ENCODE measurements at places on chromosomes 12 and 14.

GRCh38 chr14:65042296-65042695 is 55.6 kb downstream of the FNTB start:
- no peak for DNase-seq

- no peak for DNase-seq
Measured at GRCh38 chr12:52808573-52809160, 5.2 kb downstream of the KRT4 start.

- DNase-seq = no peak
Measured at GRCh38 chr14:32622742-32623141, 293.6 kb downstream of the AKAP6 start.

GRCh38 chr12:12439636-12440035 is 82.8 kb downstream of the BORCS5 start:
- peak; percentile 90 for DNase-seq

- no peak for DNase-seq
Measured at GRCh38 chr14:92860049-92860840, 62.7 kb upstream of the CHGA start.

GRCh38 chr12:90311561-90311960 is 602.9 kb upstream of the ATP2B1 start:
- DNase-seq = no peak

DNA sequence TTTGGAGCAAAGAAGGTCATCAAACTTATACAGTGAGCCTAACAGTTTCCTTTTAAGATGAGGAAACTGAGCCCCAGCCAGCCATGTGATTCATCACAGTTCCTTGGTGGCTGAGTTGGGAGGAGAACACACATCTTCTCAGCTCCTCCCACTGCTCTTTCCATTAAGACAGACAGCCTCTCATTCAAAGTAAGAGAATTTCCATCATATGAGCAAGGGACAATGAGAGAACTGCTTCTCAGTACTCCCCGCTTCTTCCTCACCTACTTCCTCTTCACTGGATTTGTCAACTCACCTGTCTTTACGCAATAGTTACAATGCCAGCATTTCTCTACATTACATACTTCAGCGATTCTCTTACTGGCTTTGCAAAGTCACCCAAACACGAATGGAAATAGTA is 2.2 kb downstream of the IFNG start:
- DNase-seq = no peak

DNA sequence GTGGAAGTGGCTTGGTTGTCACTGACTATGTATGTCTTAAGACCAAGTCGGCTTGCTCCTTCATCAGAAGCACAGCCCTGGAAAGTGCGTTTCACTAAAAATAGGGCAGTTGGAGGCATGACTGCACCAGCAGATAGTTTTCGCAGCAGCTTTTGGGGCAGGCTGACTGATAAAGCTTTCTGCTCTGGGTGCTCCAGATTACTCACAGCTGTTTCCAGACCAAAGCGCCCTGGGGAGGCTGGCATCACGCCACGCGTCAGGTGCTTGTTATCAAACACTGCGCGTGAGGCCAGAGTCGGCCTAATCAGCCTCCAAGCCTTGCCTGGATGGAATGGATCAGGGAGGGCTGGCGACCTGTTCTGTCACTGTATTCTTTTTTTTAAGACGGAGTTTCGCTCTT is 13.3 kb upstream of the LRRC10 start:
- no peak for DNase-seq

GRCh38 chr12:106508966-106509365 is 73.8 kb upstream of the RFX4 start:
- no peak for DNase-seq

GRCh38 chr12:93812626-93813025 is 135.5 kb downstream of the CRADD start:
- DNase-seq = no peak

DNA sequence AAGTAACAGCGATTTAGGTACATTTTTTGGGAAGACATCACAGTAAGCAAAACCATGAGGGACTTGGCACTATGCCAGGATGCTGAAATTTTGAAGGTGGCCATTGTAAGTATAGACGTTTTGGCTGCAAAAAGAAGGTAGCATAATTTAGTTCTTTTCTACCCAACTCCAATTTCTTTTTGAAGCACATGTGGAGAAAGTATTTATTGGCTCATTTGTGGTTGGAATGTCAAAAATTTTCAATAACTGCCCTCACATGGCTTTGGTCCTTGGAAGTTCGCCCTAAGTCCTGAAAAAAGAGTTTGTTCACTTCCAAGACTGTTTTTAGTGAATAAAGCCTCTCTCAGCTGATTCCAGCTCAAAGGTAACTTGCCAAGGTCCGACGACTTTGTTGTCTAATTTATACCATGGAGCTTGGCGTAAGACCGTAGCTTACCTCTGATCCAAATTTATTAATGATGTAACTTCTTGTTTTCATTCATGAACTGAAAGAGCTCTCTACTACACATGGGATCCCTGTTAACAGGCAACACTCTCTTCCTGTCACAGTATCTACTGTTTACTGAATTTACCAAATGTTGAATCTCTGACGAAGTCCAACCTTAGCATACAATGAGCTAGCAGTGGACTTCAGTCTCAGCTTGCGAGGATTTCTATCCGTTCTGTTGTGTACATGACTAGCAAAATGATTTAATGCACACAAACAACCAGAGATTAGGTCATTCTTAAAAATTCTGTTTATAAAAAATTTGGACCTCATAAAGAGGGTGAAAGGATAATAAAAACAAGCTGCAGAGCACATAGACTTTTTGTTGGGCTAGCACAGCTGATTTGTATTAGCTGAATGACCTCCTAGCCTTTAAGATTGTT is 49.0 kb downstream of the MSRB3 start:
- no peak for DNase-seq

DNA sequence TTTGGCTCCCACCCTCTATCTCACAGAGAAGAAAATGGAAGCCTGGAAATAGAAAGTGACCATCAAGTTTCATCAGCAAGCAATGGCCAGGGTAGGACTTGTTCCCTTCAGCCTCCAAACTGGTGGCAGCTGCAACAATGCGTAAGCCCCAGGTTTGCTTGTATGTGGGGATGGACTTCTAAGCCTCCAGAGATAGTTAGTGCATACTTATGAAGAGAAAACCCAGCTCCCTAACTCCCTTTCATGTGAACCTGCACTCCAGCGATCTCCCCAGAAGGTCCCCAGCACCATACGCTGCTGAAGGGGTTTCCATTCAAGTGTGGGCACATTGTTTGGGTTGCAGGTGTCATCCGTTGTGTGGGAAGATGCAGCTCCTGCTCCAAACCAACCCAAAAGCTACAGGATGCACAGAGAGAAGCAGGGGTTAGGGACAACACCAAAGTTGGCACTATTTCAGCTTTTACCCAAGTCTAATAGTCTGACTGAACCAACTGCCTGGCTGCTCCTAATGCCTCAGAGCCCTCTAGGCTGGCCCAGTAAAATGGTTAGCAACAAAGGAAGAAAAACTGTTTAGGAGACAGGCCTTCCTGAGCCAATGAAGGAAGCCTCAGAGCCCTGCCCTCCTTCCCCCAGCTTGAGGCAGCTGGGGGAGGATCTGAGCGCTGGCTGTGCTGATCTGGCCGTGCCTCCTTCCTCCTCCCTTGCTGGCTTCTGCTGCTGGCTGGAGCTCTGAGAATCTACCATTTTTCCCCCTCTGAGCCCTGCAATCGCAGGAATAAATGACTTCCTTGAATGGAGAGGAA is 12.3 kb downstream of the ZFP36L1 start:
- DNase-seq = peak; percentile 47

- DNase-seq = peak; percentile 3
Measured at GRCh38 chr12:41724216-41724615, 420.5 kb downstream of the GXYLT1 start.

DNA sequence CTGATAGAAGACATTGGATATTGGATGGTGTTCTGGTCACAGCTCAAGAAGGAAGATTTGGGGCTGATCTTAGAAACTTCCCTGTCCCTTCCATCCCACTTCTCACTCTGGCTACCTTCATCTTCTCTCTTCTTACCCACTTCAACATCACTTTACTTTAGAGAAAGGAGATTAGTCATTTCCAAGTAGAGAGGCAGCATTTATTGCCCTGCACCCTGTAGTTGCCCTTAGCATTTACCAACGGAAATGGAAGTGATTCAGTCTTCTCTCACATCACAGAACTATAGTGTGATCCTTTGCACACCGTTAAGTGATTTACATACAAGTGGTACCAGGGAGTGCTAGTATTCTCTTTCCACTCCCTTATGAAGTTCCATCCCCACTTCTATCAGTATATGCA is 52.4 kb downstream of the PHLDA1 start:
- peak; percentile 56 for DNase-seq

DNA sequence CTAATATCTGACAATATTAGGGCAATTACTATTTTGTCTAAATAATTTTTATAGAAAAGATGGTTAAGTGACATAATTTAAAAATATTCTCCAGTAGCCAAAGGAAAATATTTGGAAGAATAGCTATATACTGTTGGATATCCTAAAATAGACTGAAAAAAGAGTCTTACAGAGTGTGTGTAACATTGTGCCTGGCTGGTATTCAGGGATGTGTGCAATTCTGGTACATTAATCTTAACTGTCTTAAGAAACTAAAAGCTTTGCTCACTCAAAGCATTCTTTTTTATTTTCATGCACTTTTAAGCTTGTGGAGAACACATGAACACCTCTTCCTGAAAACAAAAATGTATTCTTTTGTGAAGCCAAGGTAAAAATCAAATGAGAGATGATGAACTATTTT is 10.1 kb upstream of the NR2C1 start:
- no peak for DNase-seq

GRCh38 chr12:99619389-99620158 is 28.0 kb upstream of the GARIN6 start:
- peak; percentile 7 for DNase-seq

DNA sequence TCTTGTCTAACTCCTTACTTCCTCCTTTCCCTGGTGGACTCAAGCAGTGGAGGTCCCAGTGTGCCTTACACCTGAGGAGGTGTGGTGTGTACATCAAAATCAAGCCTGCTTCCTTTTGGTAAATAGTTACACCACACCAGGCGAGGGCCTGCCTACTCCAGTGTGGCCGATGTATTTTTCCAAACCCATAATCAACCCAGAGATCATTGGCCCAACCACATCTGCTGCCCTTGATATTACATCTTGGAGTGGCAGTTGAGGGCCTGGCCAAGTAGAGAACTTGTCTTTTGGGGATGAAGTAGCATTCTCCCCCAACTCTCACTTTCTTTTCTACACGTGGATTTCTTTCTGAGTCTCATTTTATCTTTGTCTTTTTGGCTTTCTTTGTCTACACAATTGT is 187.4 kb downstream of the EFCAB11 start:
- DNase-seq = no peak

DNA sequence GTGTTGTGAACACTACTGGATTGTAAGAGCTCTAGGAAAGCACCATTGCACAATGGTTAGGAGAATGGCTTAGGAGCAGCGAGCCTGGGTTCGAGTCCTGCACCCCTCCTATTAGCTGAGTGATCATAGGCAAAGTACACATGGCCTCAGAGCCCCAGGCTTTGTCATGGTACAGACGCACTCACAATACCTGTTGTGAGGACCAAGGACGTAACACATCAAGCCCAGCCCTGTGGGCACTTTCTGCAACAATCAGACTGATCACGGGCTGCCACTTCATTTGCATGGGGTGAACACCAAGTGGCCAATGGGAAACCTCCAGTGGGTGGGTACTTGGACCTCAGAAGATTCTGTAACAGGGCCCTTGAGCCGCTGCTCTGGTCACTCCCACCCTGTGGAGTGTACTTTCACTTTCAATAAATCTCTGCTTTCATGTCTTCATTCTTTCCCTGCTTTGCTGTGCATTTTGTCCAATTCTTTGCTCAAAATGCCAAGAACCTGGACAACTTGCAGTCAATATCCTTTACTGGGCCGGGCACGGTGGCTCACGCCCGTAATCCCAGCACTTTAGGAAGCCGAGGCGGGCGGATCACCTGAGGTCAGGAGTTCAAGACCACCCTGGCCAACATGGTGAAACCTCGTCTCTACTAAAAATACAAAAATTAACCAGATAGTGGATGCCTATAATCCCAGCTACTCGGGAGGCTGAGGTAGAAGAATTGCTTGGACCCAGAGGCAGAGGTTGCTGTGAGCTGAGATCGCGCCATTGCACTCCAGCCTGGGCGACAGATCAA is 28.2 kb downstream of the GLRX5 start:
- DNase-seq = no peak

- DNase-seq = peak; percentile 91
Measured at GRCh38 chr14:55097881-55098560, 31.0 kb upstream of the LGALS3 start.

- no peak for DNase-seq
Measured at GRCh38 chr12:99553461-99553860, 94.1 kb upstream of the GARIN6 start.

GRCh38 chr12:103771466-103771865 is 69.6 kb downstream of the NT5DC3 start:
- DNase-seq = peak; percentile 33

GRCh38 chr12:88600272-88600671 is 20.0 kb upstream of the KITLG start:
- DNase-seq = no peak

DNA sequence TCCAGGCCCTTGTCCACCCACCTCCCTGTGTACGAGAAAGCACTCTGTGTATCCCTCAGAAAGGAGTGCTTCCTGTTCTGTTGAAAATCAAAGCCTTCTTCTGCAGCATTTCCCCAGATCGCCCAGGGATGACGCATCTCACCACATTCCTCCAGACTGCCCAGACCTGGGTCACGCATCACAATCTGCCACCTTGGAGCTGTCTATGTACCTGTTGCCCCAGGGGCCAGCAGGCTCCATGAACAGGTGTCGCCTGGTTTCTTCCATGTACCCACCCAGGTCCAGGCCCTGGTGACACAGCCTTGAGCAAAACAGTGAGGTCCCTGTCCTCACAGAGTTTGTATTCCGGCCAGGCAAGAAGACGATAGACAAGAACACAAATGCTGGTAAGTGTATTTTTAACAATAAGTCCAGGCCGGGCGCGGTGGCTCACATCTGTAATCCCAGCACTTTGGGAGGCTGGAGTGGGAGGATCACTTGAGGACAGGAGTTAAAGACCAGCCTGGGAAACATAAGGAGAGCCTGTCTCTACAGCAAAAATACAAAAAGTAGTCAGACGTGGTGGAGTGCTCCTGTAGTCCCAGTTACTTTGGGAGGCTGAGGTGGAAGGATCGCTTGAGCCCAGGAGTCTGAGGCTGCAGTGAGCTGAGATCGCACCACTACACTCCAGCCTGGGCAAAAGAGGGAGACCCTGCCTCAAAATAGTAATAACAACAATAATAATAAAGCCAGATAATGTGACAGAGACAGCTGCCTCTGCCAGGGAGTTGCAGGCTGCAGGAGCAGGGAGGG is 6.8 kb upstream of the PPP1R13B start:
- DNase-seq = no peak

GRCh38 chr12:91523831-91524230 is 341.2 kb upstream of the DCN start:
- no peak for DNase-seq

GRCh38 chr14:54537651-54538050 is 27.9 kb downstream of the CGRRF1 start:
- no peak for DNase-seq

DNA sequence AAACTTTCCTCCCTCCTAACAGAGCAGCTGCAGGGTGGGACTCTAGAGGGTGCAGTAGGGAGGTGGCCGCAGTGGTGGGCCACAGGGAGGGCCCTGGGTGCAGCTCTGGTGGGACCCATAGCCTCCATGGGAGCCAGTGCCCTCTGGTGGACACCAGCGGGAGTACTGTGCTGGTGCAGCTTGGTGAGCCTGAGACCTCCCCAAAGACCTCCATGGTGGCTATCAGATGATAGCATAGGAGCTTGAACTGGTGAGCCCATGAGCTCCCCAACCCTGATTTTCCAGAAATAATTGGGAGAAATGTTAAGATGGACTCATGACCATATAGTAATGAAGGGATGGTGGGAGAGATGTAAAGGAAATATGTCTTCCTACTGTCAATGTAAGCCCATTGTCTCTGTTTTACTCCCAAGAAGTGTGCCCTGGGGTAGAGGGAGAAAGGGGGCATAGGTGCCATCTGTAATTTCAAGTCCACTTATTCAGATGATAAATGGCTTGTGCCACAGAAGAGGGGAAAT is 98.7 kb downstream of the GAS2L3 start:
- peak; percentile 5 for DNase-seq

Data from CD14-positive monocyte (primary cell).